ENCODE measurements at places on chromosomes 16 and 17. TPM values are rescaled to one million over a fixed set of nuclear protein-coding genes. Genes with fewer than 3 reads are reported as not detected.

DNA sequence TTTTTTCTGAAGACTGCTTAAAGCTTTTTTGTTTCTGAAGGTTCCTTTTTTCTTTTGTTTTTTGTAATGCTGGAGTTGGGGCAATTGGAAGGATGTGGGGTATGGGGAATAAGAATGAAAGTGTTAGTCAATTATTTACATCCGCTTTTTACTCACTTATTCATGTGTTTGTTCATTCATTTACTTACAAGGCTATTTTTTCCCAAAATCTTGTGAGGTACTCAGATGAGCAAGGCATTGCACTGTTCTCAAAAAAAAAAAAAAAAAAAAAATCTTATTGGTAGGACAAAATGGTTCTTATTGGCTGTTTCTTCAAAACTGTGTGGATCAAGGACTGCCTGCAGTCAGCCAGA is 55.7 kb downstream of the PLD6 start:
- no peak for DNase-seq

DNA sequence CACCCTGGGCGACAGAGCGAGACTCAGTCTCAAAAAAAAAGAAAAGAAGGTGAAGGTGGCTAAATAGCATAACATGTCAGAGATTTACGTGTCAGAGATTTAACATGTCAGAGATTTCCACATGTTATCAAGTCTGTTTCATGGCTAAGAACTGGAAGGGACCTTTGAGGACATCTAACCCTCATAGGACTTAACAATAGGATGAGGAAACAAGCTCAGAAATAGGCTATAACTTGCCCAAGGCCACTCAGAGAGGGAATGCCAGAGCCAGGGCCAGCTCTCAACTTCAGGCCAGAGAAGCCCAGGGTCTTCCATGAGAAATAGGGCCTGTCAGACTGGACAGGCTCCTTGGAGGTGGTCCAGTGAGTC is 26.8 kb upstream of the ZNF629 start:
- DNase-seq: no peak

DNA sequence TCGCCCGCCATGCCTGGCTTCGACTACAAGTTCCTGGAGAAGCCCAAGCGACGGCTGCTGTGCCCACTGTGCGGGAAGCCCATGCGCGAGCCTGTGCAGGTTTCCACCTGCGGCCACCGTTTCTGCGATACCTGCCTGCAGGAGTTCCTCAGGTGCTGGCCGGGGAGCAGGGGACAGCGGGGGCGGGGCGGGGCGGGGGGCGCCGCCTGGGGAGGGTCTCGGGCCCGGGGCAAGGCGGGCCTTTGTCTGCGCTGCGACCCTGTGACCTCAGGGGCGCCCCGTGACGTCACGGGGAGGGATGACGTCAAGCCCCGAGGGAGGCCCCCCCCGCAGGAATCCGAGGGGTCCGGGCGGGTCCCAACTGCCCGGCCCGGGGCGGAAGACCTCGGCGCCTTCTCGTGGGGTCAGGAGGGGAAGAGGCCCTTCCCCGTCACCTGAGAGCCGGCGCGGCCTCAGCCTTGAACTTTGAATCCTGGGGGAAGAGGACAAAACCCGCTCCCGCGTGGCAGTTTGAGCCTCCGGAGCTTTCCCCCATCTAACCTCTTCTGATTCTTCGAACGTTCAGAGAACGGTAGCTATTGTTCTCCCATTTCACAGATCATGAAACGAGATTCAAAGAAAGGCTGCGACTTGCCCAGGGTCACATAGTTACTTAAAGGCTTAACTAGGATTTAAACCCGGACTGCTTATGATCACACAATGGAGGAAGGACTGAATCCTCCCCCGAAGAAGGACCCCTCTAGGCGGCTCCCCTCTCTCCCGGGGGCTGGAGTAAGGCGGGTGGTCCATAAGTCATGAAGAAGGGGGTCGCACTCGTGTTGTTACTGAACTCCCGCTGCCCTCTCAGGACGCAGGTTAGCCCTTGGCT is 527 bp downstream of the TRAF4 start:
- no peak for DNase-seq

HOXB7 gene
- polyA plus RNA-seq: 37.4 TPM
